Esophagus mucosa (tissue), 1 donor: ENCODE measurements at places on chromosomes 5 and 9.

DNA sequence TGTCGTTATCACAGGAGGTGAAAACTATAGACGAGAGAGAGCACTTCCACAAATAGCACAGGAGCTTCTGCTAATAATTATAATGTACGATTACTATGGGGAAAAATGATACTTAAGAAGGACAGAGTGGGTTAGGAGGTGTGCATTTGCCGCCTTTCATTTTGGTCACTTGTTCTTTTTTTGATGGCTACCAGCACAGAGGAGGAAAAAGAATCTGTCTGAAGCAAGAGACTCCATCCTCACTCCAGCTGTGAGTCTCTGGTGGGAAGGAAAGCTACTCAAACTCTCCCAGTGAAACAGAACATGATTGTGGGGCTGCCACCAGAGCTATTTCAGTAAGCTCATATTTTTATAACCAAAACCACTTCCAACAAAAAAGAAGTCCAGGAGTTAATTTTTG, 270.4 kb upstream of the TMEM161B start:
- no peak for ATAC-seq

- no peak for ATAC-seq
Observed at GRCh38 chr5:82802954-82803353, 274.2 kb downstream of the TMEM167A start.

DNA sequence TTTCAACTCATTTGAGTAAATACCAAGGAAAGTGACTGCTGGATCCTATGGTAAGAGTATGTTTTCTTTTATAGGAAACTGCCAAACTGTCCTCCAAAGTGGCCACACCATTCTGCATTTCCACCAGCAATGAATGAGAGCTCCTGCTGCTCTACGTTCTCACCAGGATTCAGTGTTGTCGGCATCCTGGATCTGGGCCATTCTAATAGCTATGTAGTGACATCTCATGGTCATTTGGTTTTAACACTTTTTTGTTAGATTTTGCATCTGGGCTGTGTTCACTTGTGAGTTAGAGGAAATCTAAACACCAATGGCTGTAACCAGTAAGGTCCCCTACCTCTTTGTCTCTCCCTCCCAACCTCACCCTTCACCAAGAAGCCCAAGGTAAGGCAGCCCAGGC, 115.9 kb downstream of the ATPSCKMT start:
- ATAC-seq: no peak

GRCh38 chr9:126233913-126234525, 92.6 kb upstream of the MVB12B start:
- no peak for ATAC-seq

DNA sequence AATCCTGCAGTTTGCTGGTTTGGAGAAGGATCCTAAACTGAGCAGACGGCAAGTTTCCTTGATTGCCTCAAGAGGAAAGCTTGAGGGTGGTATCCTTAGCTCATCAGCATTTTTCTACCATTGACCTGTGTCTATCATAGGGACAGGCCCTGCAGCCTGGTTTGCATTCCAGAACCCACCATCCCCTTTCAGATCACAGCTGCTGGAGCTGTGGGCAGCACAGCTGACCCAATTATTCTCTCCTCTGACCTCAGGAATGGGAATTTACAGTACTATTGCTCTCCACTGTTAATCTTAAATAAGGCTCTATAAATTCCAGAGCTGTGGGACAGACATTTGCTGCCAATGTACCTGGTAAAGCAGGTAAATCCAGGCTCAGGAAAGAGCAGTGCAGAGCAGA, 163.0 kb downstream of the SPOCK1 start:
- ATAC-seq: no peak

DNA sequence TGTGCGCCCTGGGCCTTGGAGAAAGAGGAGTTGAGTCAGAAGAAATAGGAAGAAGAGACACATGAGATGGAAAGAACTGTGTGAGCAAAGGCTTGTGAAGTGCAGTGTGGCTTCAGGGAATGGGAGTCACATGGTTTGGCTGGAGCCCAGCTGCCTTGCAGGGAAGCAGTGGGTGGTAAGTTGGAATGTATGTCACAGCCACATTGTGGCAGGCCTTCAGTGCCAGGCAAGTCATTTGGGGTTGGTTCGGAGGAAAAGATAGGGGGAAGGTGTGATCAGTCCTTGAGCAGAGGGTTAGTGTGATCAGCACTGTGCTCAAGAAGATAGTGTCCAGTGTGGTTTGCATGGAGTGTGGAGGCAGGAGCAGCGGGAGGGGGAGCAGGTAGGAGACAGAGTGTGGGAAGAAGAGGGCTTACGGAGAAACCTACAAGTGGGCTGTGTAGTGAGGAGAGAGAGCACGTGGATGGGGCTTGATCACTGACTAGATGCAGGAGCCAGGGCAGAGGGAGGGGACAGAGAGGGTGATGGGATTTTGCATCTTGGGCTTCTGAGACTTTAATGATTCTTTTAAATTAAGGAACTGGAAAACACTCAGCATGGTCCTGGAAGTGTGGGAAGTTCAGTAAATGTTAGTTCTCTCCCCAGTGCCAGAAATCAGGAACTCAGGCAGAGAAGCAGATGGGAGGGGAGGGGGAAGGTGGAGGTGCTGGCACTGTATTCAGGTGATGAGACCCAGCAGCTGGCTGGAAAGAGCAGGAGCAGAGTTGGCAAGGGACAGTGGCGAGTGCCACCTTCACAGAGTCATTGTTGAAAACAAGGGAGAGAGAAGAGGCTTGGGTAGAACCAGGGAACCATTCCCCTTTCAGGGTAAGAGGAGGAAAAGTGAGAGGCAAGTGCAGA, 46.6 kb downstream of the ARHGAP26 start:
- no peak for ATAC-seq

DNA sequence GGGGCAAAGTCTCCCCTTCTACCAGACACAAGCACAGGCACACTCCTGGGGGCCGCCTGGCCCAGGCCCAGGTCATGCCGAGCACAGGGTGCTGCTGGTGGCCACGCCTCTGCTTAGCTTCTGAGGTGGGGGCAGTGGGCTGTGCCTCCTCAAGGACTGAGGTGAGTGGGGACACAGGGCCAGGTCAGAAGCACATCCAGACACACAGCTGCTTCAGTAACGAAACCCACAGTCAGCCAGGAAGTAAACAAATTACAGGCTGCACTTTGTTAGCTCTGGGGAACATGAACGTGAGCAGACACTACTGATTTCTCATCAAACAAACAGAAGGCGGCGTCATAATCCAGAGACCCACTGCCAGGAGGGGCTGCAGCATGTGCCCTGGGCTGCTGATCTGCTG, 192.4 kb downstream of the HSPA4 start:
- ATAC-seq: no peak

DNA sequence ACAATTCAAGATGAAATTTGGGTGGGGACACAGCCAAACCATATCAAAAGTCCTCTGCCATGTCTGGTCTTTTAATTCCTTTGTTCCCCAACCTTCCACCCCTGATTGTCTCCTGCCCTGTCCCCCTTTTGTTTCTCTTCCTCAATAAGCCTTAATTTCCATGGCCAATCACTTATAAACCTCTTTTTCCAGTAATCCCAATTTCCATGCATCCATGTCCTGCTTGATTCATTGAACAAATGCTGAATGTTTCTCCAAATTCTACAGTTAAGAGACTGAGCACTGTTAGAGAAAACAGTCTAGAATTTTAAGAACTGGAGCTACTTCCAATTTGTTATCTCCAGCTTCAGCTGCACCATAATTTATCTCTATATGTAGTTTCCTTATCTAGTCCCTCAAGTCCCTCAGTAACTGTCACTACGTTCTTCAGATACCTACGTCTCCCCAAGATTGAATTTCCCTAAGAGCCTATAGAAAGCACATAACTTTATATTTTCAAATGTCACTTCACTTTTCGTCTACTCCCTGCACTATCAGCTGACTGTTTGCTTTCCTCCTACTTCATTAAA, 34.2 kb downstream of the TARS1 start:
- ATAC-seq: no peak

- ATAC-seq: no peak
Observed at GRCh38 chr9:134606951-134607731, 34.5 kb upstream of the COL5A1 start.

DNA sequence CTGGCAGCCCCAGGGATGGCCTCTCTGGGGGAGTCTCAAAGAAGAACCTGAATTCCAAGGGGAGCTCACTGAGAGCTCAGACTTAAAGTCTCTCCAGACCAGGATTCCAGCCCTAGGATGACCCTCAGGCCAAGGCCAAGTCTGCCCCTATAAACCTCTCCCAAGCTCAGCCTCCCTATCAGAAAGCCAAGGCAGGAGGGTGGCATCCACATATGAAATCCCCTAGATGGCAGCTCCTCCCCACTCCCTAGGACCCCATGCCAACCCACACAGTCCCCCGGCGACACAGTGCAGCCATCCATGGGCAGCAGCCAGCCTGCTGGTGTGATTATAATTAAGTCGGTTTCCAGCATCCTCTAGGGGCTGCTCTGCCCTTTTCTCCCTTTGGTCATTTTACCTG, 269.9 kb downstream of the CDK5RAP2 start:
- ATAC-seq: no peak

- no peak for ATAC-seq
Observed at GRCh38 chr9:134526584-134527477, 114.8 kb upstream of the COL5A1 start.

DNA sequence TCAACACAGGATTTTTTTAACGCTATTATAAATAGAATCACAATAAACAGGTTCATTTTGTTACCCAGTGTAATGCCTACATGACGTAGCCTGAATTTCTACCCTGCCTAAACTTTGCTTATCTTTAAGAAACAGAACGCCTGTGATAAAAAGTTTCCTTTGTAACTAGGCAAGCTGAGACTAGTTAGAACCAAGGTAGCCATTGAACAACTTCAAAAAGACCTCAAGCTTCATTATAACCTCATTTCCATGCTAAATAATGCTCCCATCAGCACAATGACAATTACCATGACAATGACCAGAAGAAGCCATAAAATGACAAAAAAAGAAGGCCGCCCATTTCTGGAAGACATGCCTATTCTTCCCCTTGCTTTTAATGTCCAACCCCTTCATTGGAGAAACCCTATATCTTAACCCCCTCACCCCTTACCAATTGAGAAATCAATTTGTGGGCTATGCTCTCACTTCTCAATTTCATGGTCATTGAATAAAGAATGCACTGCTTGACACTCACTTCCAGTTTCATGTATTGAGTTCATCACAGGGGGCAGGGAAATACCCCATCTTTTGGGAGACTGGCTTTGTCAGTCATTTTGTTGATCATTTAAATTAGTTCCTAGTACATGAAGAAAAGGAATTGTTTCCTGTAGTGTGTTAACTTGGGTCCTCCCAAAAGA, 276.8 kb downstream of the MCTP1 start:
- ATAC-seq: no peak

DNA sequence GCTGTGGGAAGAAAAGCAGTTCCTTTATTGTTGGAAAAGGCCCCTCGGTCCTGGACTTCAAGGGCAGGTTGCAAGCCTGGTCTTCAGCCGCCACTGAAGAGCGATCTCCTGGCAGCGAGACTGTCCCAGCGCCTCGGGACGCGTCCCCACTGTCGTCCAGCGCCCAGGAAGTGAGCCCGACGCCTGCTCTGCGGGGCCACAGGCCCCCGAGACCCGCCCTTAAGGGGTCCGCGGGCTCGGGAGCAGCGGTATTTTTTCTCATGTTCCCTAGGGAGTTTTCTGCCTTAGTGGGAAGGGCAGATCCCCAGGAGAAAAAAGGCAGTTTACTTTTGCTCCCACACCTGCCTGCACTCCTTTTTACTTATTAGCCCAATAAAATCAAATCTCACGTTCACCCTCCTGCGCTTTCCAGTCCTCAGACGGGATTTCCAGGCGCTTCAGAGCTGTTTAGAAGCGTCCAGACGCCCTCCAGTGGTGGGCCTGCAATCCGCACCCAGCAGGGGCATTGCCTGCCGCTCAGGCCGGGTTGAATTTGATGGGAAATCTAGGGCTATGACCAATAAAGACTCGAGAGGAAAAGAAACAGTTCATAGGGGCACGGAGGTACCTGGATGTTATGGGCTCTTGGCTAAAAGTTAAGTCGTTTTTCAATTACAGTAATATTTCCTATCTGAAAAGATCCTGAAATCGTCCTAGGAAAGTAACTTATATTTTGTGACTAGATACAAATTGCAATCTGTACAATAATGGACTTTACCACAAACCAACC, 2.8 kb upstream of the EFNA5 start:
- ATAC-seq: peak; percentile 70

DNA sequence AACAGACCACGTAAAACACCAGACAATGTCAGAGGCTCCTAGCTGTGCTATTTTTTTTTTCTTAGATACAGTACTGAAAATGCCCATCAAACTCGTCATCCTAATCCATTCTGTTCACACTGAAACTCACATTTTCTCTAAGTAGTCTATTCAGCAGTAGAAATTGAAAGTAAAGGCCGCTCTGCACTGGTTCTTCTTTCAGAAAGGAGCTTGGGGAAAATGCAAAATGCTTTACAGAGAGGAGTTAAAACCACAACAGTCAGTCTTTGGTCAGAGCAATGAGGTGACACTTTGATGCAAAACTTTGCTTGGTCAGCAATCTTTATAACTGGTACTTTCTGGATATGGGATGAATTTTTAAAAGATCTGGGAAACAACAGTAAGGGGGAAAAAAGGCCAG, 43.8 kb upstream of the SUSD1 start:
- ATAC-seq: no peak

GRCh38 chr5:167152561-167152960, 1138.9 kb upstream of the WWC1 start:
- no peak for ATAC-seq

DNA sequence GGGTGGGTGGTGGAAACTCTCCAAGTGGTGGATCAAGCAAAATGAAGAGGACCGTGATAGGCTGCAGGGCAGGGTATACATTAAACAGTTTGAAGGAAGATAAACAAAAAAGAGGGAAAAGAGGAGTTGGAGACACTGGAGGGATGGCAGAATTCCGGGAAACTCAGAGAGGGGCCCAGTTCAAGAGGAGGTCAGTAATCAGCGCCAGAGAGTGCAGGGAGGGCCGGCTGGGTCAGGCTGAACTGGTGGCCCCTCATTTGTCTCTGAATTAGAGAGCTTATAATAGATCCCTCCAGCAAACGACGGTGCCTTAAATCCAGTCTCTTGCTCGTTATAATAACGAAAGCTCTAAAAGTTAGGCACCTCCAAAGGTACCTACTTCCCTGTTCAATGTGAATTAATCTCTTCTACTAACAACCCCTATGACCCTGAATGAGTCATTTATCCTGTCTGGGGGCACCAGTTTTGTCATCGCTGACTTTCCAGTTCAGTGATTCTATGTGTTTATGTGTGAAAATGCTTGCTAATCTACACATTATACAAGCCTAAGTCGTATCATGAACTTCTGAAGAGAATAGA, 2.4 kb upstream of the ZSWIM6 start:
- ATAC-seq: no peak

GRCh38 chr9:2655411-2655901, 33.9 kb downstream of the VLDLR start:
- ATAC-seq: peak; percentile 95

GRCh38 chr5:127826011-127826410, 122.8 kb downstream of the CCDC192 start:
- no peak for ATAC-seq

DNA sequence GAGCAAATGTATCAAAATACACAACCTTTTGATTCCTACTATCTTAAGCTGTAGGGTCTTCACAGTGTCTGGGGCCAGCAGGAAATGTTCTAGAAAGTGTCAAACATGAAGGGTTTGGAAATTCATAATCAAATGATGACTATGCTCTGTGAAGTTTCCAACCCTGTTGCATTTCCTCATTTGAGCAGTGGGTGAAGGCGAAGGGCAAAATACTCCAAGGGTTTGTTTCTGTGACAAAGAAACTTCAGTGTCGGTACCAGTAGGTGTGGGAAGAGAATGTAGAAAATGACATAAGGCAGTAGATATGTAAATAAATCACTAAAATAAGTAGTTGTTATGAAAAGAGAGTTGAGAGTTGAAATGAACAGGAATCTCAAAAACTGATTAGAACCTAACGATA, 576 bp downstream of the ALDOB start:
- ATAC-seq: no peak

GRCh38 chr9:71806901-71807307, 38.6 kb upstream of the CEMIP2 start:
- peak; percentile 96 for ATAC-seq
